Inflammatory macrophage treated with lipopolysaccharide for 1 hour (primary cell): ENCODE measurements at places on chromosomes 6 and 20.

- DNase-seq, result no peak
These were observed 10.0 kb upstream of the TBX18 start for GRCh38 chr6:84774157-84774984.

DNA sequence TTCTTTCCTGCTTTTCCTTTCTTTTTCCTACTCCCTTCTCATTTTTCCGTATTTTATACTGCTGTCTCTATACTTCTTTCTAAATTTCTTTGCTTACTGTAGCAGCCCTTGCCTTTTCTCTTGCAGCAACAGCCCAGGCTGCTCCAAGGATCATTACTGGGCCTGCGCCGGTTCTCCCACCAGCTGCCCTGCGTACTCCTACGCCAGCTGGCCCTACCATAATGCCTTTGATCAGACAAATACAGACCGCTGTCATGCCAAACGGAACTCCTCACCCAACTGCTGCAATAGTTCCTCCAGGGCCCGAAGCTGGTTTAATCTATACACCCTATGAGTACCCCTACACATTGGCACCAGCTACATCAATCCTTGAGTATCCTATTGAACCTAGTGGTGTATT is 148.8 kb downstream of the QKI start:
- no peak for DNase-seq

- peak; percentile 66 for DNase-seq
These were observed 11.3 kb downstream of the SLC2A12 start for GRCh38 chr6:134041093-134041492.

GRCh38 chr20:51400051-51400926 is 142.2 kb downstream of the NFATC2 start:
- DNase-seq, result peak; percentile 27

DNA sequence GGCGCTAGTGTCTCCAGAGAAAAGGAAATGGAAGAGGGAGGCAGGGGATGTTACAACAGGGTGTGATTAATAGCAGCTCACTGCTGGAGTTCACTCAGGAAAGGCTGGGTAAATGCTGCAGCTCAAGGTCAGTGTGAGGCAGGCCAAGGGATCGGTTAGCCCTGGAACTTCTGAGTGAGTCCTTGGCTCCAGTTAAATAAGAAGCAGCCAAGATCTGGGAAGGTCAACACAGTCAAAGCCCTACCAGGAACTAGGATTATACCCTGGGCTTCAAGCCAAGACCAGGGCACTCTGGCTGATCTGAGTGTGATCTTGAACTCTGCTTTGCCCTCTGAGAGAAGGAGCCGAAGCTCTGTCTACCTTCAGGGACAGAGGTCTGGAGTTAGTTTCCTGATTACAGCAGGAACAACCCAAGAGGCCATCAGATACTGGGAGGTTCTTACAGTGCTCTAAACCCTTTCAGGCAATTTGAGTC is 44.3 kb downstream of the TPD52L1 start:
- peak; percentile 33 for DNase-seq

GRCh38 chr6:43876602-43877001 is 106.6 kb downstream of the VEGFA start:
- no peak for DNase-seq

GRCh38 chr20:58583176-58583575 is 67.9 kb upstream of the STX16 start:
- no peak for DNase-seq

DNA sequence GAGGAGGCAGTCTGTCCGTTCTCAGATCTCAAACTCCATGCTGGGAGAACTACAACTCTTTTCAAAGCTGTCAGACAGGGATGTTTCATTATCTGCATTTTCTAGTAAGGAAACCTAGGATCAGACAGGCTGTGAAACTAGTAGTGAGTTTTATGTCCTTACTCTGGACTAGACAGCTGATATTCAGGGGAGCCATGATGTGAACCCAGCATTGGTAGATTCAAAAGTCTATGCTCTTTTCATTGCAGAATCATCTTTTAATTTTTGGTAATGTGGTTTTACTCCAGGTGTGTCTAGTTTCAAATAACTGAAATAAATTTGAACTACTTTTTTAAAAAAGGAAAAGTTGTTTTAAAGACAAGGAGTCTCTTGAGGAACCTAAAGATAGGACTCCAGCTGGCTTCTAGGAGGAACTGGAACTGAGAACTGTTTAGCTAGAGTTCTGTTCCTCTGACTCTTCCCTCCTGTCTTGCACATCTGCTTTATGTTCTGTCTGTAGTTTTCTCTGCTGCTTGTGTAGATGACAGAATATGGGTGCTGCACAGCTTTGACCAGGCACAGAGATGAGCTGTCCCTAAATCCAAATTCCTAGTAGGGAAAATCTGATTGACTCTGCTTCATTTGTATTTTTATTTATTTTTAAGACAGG is 27.8 kb upstream of the RNF144B start:
- DNase-seq, result peak; percentile 51

DNA sequence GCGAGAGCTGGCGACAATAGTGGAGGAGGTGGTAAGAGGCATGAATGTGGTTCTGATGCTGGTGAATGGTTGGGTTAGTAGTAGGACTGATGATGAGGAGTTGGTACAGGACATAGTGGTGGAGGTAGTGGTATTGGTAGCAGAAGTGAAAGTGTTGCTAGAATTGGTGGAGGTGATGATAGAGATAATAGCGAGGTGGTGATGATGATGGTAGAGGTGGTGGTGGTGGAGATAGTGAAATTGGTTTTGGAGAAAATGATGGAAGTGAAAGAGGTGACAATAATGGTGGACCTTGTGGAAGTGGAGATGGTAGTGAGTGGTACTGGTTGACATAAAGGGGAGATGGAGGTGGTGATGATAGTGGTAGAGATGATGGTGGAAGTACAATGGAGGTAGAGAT is 360.2 kb upstream of the JAG1 start:
- DNase-seq, result no peak

DNA sequence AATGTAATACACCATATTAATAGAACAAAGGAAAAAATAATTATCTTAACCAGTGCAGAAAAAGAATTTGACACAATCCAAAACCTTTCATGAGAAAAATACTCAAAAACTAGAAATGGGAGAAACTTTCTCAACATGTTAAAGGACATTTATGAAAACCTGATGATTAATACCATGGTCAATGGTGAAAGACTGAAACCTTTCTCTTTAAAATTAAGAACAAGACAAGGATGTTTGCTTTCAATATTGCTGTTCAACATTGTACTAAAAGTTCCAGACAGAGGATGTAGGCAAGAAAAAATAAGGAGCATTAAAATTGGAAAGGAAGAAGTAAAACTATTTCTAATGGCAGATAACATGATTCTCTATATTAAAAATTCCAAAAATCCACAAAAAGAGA is 981.3 kb upstream of the FLRT3 start:
- no peak for DNase-seq

DNA sequence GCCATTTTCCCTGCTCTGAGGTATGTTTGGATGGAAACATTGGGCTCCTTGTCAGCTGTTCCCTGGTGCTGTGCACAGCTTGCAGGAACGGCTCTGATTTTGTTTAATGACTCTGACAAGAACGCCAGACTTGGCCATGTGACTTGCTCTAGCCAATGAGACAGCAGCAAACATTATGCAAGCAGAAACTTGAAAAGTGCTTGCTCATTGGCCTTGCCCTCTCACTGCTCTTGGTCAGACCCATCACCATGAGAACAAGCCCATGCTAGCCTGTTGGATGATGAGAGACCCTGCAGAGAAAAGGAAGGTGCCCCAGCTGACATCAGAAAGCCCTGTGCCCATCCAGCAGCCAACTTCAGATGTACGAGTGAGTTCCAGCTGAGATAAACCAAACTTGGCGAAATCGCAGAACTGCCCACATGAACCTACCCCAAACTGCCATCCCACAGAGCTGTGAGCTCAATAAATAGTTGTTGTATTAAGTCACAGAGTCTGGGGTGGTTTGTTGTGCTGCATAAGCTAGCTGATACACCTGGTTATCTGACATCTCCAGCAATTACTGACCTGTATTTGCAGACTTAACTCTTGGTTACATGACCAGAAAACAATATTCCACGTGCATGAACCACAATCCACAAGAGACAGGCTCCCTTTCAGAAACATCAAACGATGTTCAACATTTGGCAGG is 96.9 kb downstream of the JPH2 start:
- no peak for DNase-seq

DNA sequence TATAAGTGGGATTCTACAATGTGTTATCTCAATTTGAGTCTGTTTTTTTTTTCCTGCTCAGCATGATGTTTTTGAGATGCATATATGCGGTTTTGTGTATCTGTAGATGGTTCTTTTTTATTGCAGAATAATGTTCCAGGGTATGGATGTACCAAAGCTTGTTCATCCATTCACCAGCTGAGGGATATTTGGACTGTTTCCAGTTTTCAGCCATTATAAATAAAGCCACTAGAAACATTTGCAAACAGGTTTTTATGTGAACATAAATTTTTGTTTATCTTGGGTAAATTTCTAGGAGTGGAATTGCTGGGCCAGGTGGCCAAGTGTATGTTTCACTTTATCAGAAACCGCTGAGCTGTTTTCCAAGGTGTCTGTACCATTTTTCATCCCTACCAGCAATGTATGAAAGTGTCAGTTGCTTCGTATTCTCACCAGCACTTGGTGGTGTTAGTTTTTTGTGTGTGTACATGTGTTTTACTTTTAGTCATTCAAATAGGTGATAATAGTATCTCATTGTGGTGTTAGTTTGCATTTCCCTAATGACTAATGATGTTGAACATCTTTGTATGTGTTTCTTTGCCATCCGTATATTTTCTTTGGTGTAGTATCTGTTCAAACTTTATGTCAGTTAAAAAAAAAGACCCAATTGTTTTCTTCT is 124.2 kb downstream of the CEBPB start:
- no peak for DNase-seq

DNA sequence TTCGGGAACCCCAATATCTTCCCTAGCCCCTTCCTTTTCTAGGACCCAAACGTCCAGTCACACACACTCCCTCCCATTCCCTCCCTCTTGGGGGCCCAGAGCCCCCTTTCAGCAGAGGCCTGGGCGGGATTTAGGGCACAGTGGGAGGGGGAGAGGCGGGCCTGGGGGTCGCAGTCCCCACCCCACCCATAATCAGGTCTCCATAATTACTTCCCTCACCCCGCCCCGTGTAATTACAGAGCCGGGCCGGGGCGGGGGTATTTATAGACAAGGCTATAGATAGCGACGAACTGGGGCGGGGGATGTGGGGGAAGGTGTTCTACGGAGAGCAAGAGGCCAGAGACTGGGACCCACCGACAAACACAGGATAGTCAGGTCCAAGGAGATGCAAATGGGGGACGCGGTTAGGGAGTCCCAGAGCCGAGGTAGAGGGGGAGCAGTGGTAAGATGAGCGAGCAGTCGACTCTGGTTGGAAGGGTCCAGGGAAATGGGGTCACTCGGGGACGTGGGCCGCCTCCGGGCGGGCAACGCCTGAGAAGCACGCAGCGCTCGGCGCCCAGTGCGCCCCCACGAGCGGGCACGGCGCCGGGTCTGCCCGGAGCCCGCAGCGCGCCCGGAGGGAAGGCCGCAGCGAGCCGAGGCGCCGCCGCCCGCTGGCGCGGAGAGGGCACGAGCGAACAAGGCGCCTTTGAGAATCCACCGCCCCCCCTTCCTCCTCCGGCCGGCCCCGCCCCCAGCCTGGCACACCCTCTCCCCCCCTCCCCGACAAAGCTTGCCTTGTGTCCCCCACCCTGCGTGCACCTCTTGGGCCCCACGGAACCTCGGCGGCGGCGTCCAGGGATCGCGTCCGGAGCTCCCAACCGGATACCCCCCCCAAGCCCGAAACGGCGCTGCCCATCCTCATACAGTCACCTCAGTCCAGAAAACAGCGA is 670 bp upstream of the COL11A2 start:
- DNase-seq, result no peak

- no peak for DNase-seq
These were observed 45.1 kb downstream of the PKHD1 start for GRCh38 chr6:52042141-52042885.

DNA sequence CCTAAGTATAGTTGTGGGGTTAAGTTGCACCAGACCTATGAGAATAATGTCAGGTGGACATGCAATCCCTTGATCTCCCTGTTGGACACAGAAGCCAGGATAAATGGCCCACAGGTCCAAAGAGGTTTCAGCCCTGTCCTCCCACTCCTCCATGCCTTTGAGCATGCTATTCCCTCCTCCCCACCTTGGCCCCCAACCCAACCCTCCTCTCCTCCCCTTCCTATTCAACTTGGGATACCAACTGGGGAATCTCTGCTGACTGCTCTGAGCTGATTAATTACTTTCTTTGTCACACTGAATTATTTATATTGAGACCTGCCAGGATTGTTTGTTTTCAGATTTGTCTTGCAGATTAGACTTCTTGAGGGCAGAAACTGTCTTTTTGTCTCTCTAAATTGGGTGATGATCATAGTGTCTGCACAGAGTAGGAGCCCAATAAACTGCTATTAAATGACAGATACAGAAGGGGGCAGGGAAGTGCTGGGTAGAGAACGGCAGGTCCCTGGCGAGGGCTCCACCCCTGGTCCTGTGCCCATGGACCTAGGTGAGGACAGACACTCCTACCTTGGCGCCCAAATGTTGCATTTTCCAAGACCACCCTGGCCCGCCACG is 120.9 kb downstream of the UNC5CL start:
- DNase-seq, result no peak

- no peak for DNase-seq
These were observed 24.6 kb downstream of the MLIP start for GRCh38 chr6:54135665-54136369.

DNA sequence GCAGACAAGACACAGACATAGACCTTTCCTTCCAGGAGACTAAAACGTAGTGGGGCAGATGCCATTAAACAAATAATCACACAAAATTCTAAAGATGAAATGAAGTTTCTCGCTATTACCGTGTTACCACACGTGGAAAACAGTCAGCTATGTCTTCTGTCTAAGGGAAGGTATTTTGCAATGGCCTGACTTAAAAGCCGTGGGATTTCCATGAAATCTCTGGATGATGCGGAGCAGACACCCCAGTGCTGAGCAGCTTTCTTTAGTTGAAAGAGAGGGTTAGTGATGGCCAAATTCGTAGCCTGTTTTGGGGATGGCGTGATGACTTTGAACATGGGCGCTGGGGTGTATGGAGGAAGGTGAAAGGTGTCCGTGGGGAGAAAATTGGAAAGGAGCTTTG is 281.8 kb downstream of the NRN1 start:
- peak; percentile 47 for DNase-seq

DNA sequence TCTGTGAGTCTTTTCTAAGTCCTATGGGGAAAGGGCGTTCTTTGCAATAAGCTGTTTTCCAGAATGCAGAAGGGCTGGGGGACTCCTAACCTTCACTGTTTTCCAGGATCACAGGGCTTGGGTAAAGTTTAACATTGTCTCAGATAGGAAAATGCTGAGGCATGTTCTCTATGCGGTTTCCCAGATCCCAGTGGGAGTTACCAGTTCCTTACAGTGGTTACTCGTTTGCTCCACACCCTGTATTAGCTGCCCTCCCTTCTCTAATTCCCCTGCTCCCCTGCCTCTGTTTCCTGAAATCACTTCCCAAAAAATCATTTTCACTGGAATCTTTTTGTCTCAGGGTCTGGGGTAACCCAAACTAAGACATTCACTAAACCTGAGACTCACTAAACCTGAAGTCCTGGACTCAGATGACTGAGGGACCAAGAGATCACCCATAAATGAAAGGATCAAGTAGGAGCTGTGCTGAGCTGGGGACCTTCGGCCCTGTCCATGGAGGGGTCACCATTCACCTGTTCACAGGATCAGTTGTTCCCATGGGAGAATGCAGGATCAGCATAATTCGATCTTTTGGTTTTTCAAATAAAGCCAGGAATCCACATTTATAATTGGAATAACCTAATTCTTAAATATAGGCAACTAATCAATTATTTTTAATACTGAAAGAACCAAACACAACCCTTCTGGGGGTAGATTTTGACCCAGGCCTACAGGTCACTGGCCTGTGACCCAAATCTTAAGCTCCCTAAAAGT is 76.2 kb downstream of the ISM1 start:
- DNase-seq, result no peak

- DNase-seq, result no peak
These were observed 251.0 kb upstream of the NRSN1 start for GRCh38 chr6:23875006-23875405.

- DNase-seq, result no peak
These were observed 83.6 kb downstream of the PHACTR1 start for GRCh38 chr6:12800120-12800519.
